Kidney tubule cell (primary cell): ENCODE measurements at places on chromosomes 6 and 20.

GRCh38 chr6:37426945-37427510 is 6.0 kb upstream of the CMTR1 start:
- no peak for DNase-seq

- DNase-seq, result no peak
These were observed 107.6 kb upstream of the MAP3K4 start for GRCh38 chr6:160883999-160884398.

- DNase-seq, result no peak
These were observed 30.1 kb downstream of the GMDS start for GRCh38 chr6:2215342-2215741.

DNA sequence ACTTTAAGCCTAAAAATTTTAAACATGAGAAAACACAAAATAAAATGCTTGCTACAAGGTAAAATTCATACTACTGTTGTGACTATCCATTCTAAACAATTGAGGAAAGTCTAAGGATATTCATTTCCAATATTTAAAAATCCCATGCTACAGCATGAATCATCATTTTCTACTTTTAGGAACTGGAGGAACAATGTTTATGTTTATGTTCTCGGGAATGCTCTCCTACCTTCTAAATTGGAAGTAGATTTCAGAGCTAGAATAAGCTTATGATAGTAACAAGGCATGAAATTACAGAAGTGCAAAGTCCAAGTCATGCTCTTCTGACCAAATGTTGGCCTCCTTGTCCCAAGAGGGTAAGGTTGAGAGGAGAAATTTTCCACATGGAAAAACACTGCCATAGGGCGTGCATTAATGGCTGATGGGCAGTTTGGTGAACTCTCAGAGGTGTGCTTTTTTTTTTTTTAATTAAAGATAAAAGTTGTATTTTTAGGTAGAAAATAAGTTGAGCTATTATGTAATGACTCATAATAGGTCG is 6.0 kb upstream of the MYLK4 start:
- DNase-seq, result no peak
